RWPE1 (cell line): ENCODE measurements at places on chromosomes 16 and 17.

DNA sequence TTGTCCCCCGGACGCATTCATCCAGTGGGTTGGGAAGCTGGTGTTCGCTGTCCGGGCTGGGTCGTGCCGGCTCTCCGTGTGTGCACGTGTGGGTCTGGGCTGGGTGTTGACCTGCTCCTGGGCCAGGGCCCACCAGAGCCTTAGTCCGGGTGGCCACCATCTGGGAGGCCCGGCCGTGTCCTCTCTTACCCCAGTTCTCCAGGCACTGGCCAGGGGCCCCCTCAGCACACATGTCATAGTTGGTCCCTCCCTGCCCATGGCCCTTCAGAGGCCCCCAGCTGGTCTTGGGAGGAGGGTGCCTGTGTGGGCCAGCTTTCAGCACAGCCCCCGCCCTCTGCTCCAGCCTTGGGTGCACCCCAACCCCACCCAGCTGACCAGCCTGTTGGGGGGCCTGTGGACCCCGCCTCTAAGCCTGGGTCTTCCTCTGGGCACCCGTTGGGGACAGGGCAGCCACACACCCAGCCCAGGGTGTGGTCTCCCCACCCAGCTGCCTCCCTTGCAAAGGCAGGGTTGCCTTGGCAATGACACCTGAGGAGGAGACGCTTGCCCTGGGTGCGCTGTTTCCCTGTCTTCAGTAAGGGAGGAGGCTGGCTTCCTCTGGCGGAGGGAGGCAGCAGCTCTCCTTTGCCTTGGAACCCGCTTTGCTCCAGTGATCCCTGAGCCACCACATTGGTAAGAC lies 77.4 kb downstream of the JPH3 start:
- DNase-seq = no peak

GRCh38 chr17:39235555-39236449 lies 10.1 kb upstream of the STAC2 start:
- peak; percentile 54 for DNase-seq

- no peak for DNase-seq
Observed at GRCh38 chr17:74639704-74640151, 16.2 kb upstream of the CD300E start.

- DNase-seq = peak; percentile 38
Observed at GRCh38 chr17:75827308-75828075, 16.7 kb downstream of the UNC13D start.

- DNase-seq = no peak
Observed at GRCh38 chr16:28208824-28209223, 2.9 kb downstream of the XPO6 start.

DNA sequence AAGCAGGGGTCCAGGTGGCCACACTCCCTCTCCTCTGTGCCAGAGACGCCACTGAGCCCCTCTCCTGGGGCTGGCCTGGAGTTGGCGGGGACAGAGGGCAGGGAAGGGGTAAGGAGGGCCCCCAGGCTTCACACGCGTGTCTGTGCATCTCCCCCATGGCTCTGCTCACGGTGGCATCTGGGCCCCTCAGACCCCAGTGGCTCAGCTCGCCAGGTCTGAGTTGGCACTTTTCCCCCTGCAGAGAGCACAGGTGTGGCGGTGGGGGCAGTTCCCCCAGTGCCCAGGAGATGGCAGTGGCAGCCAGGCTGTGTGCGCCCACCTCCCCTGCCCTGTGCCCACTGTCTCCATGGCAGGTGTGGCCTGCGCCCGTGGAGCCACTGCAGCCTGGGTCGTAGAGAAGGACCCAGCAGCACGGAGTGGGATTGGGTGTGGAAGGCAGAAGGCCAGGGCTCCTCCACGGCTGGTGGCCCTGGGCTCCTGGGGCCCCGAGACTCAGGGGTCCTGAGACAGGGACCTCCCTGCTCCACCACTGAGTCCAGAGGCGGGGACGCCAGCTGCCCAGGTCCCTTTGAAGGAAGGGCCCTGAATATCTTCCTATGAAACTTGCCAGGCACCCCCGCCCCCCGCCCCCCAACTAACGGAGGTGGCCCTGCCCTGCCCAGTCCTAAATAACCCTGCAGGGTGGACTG lies 4.3 kb upstream of the APRT start:
- DNase-seq = peak; percentile 34

GRCh38 chr17:76304226-76305134 lies 3.6 kb downstream of the QRICH2 start:
- no peak for DNase-seq
